ENCODE measurements at places on chromosomes 2 and 18.
A peak's percentile ranks its signal among the peaks of the same experiment; 100 is the strongest.

GRCh38 chr2:74548900-74549826 lies 4.6 kb downstream of the LOXL3 start:
- no peak for DNase-seq

GRCh38 chr2:180657054-180657453 lies 323.4 kb upstream of the UBE2E3 start:
- DNase-seq = no peak

- no peak for DNase-seq
Measured at GRCh38 chr2:65450810-65451209, 18.4 kb upstream of the SPRED2 start.

DNA sequence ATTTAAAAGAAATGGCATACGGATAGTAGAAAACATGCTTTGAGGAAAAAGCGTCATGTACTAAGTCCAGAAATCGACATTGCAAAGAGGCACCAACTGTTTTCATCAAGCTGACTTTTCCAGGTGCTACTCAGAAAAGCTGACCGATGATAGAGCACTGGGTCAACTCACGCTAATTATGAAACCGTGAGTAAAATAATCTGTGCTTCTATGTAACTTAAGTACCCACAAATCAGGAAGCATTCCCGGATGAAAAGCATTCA lies 353 bp upstream of the NUP35 start:
- no peak for DNase-seq

GRCh38 chr2:196413821-196414274 lies 225.7 kb upstream of the CCDC150 start:
- no peak for DNase-seq

- peak; percentile 48 for DNase-seq
Measured at GRCh38 chr18:22983175-22983574, 50.0 kb downstream of the RBBP8 start.

- no peak for DNase-seq
Measured at GRCh38 chr2:189899101-189899500, 114.9 kb downstream of the PMS1 start.

DNA sequence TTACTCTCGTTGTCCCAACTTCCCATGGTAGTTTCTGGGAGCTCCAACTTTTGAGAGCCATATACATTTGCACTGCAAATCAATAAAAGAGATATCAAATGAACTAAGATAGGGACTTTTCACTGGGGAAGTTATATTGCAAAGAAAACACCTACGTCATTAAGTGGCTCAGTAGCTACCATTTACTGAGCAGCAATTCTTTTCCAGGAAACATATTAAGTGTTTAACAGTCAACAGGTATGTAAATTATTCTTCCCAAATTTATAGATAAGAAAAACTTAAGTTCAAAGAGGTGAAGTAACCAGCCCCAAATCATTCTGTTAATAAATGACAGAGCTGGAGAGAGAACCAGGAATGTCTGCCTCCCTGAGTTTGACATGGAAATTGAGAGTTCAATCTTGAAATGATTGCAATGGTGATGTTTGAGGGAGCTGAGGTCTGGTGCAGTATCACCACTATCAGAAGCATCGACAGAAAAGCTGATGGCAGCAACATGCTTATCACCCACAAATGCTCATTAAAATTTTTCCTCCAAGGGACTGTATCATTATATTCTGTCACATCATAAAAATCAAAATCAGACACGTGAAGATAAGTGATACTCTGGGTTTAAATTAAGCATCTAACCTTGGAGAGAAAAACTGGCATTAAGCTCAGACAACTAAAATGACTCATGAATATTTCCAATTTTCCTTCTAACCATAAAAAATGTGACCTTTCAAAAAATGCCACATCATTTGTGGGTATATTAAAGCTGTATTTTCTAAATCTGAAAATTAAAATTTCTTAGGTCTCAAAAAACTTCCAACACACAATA lies 43.4 kb downstream of the GAREM1 start:
- no peak for DNase-seq

Measured in CD4-positive, CD25-positive, alpha-beta regulatory T cell (primary cell).